ENCODE measurements at places on chromosomes 4 and X.

GRCh38 chr4:67678612-67679011 lies 22.3 kb downstream of the UBA6 start:
- DNase-seq, result no peak

GRCh38 chr4:159016593-159017024 lies 86.3 kb upstream of the RAPGEF2 start:
- no peak for DNase-seq

DNA sequence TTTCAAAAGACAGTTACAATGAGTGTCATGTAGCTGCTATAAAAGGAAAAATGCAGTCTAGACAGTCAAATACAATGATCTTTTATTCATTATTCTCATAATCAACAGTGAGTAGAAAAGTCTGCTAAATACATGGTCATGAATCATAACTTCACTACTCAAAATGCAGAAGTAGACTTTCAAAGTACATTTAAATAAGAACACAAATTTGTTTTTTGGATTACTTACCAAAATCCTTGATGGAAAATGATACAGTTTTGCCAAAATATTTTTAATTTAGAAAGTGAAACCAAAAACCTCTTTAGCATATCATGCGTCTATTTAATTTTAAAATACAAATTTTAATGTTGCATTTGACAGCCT lies 4.9 kb downstream of the ACSL4 start:
- no peak for DNase-seq

- DNase-seq, result no peak
These were observed 646.0 kb downstream of the RPA4 start for GRCh38 chrX:97529536-97530200.

DNA sequence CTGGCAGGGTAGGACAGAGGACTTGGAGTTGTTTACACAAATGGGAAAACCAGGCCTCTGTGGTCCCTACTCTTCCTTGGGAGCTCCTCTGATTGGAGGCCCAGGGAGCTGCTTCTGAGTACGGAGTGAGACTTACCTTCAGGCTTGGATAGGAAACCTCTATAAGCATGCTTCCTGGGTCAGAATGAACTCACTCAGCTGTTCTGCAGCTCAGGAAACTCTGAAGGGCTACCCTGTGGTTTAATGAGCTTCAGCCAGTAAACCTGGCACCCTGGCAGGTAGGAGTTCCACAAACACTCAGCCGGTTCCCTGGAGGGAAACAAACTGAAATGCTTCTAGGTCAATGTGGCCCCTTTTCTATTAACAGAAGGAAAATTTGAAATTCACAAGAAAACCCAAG lies 51.0 kb upstream of the TFDP3 start:
- no peak for DNase-seq

GRCh38 chr4:100721077-100721476 lies 203.3 kb upstream of the EMCN start:
- DNase-seq, result no peak

DNA sequence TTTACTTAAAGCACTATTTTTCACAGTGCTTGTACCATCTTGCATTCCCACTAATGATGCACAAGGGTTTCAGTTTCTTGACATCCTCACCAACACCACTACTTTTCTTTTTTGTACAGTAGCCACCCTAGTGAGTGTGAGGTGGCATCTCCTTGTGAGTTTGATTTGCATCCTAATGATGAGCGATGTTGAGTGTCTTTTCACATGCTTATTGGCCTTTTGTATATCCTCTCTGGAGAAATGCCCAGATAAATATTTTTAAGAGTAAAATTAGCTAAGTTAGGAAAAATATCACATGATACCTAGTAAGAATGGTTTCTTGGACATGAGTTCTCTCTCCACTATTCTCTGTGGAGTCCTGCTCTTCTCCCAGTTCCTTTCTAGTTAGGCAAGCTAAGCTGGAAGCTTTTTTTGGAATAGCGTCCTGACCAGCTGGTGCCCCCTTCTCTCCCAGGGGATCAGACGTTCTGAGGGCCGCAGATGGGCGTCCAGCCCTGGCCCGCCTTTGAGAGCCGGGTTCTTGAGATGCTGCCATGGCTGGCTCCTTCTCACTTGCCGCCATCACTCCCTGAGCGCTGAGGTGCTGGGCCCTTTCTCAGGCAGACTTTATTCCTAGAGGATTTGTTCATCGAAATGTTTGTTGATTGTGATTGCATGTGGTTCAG lies 132.1 kb downstream of the ARHGAP10 start:
- no peak for DNase-seq

GRCh38 chr4:99383833-99384392 lies 31.4 kb upstream of the ADH1C start:
- no peak for DNase-seq

- DNase-seq, result no peak
These were observed 216.1 kb upstream of the TLL1 start for GRCh38 chr4:165656829-165657490.
